ENCODE measurements at places on chromosomes 5 and 9.
A peak's percentile ranks its signal among the peaks of the same experiment; 100 is the strongest.

DNA sequence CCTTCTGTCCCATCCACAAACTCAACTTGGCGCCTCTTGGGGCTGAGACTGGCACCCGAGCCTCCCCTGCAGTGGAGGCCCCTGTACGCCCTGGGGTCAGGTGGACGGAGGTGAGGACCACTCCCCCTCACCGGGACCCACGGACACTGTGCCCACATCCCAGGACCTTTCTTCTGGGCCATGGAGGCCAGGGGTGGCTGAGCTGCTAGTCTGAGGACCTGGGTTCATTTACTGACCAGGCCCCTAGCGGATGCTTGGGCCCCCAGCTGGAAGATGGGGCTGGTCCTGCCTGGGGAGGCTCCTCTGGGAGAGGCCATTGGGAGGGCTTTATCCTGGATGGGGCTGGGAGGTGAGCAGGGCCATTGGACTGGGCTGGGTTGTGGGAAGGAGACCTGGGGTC lies 16.9 kb upstream of the SLC6A19 start:
- DNase-seq: no peak

- DNase-seq: no peak
Observed at GRCh38 chr5:35202319-35203111, 27.8 kb downstream of the PRLR start.

GRCh38 chr5:149550268-149550583 lies 1.0 kb downstream of the CSNK1A1 start:
- no peak for DNase-seq

GRCh38 chr5:77620405-77620804 lies 18.1 kb downstream of the OTP start:
- no peak for DNase-seq

- DNase-seq: no peak
Observed at GRCh38 chr5:9429691-9430215, 116.1 kb downstream of the SEMA5A start.

DNA sequence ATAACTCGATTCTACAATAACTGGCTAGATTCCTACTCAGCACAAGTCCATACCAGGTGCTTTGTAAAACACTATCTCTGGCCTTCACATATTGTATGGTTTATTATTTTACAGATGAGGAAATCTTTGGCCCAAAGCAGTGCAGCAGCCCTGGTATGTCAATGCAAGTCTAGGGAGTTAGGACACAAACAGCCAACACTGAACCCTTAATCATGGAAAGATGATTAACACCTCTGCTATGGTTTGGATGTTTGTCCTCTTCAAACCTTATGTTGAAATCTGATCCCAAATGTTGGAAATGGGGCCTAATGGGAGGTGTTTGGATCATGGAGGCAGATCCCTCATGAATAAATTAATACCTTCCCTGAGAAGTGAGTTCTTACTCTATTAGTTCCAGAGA lies 76.6 kb downstream of the MAPKAP1 start:
- DNase-seq: no peak

- DNase-seq: peak; percentile 4
Observed at GRCh38 chr5:169037466-169037865, 263.5 kb downstream of the SLIT3 start.

- DNase-seq: no peak
Observed at GRCh38 chr5:116566251-116566650, 8.4 kb downstream of the SEMA6A start.

DNA sequence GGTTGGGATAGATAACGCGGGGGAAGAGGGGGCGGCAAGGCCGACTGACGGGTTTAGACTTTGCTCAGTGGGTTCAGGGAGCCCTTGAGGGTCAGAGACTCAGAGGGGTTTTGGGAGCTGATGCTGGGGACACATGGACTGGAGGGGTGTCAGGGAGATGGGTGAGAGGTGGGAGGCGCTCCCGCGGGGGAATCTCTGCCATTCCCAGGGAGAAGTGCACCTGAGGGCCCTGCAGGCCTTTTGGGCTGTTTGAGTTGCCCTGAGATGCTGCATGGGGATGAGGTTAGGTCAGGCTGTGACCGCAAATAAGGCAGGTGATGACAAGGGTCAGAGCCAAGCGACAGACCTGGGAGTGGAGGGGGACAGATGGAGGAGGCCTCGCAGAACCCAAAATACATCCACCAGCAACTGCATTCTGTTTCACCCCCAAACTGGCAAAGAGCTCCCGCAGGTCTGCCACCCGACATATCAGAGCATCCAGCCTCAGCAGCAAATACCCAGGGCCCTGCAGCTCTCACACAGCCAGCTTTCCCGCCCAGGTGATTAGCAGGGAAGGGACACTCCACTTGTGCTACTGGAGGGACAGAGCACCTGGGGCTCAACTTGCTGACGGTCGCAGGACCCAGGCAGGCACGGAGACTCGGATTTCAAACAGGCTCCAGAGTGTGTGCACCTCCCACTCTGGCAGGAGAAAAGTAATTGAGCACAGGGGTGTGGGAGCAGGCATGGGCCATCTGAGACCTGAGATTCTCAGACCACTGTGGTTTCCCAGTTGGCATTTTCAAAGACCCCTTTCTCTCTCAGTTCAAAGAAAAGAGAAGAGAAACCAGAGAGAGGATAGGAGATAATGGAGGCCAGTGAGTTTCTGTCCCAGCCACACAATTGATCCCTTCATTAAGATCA lies 26.4 kb downstream of the TMOD1 start:
- peak; percentile 47 for DNase-seq

GRCh38 chr5:112687306-112687705 lies 50.4 kb upstream of the APC start:
- no peak for DNase-seq

DNA sequence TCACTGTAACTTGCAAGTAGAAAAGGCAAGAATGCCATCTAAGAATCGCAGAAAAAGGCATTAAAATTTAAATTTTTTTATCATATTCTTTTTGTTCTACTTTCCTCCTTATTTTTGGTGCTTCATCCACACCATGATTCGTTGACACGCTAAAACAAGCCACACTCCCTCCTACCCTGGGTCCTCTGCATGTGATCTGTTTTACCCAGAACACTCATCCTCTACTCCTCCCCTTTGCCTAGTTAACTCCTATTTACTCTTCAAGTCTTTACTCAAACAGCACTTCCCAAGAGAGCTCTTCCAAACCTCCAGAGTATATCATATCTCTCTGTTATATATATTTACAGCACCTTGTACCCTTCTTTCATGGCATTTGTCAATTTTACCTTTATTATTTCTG lies 61.4 kb upstream of the SRP19 start:
- DNase-seq: no peak

- DNase-seq: no peak
Observed at GRCh38 chr5:72166070-72166979, 59.0 kb downstream of the MAP1B start.

DNA sequence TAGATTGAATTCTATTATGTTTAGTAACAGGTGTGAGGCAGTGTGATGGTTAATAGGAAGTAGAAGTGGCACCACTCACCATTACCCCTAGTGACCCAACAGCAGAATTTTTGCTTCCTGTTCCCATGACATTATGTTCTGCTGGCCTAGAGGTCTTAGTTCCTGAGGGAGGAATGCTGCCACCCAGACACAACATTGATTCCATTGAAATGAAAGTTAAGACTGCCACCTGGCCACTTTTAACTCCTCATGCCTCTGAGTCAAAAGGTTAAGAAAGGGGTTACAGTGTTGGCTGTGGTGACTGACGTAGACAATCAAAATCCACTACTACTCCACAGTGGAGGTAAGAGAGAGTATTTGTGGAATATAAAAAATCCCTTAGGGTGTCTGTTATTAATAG lies 218.9 kb upstream of the NMUR2 start:
- DNase-seq: no peak

DNA sequence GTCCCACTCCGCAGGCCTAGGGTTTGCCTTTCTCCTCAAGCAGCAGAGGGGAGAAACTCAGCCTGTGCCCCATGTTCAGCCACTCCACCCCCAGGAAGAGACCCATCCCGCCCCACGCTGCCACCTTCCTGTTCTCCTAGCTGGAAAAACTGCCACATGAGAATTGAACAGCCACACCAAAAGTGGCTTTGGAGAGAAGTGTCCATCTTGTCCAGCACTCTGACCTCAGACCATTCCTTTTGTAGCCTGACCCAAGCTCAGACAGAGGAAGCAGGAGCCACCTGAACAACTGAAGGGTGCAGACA lies 8.3 kb upstream of the SLC25A48 start:
- DNase-seq: no peak

- DNase-seq: no peak
Observed at GRCh38 chr5:14204011-14204670, 61.0 kb downstream of the TRIO start.

DNA sequence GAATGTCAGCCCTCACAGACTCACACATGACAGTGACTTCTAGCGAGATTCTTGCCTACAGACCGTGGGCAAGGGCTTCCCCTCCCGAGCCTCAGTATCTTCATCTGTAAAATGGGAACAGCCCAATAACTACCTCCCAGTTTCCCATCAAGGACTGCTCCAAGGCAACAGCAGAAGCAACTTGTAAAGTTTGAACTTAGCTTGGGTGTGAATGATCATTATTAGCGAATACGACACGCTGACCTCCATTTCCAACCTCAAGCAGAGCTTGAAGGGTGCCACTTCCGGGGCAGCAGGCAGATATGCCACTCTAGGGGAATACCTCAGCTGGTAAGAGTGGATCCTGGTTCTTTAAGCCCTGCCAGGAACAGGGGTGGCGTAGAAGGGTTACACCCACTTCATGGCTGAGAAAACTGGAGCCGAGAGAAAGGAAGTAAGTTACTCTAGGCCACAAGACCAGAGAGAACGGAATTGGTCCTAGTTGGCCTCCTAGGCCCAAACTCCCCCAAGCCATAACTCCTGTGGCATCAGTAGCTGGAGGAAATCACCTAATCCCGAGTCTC lies 2.0 kb downstream of the RNF44 start:
- no peak for DNase-seq

Measured in left forelimb (tissue), 1 donor.